CD4-positive, alpha-beta T cell treated with Interleukin-1 beta for 1 hour (primary cell): ENCODE measurements at places on chromosomes 1 and 21.

GRCh38 chr1:234320549-234320948 is 52.7 kb upstream of the COA6 start:
- no peak for DNase-seq

GRCh38 chr1:72007312-72007711 is 275.0 kb downstream of the NEGR1 start:
- DNase-seq, result no peak

GRCh38 chr1:117809764-117810163 is 119.7 kb downstream of the GDAP2 start:
- no peak for DNase-seq

DNA sequence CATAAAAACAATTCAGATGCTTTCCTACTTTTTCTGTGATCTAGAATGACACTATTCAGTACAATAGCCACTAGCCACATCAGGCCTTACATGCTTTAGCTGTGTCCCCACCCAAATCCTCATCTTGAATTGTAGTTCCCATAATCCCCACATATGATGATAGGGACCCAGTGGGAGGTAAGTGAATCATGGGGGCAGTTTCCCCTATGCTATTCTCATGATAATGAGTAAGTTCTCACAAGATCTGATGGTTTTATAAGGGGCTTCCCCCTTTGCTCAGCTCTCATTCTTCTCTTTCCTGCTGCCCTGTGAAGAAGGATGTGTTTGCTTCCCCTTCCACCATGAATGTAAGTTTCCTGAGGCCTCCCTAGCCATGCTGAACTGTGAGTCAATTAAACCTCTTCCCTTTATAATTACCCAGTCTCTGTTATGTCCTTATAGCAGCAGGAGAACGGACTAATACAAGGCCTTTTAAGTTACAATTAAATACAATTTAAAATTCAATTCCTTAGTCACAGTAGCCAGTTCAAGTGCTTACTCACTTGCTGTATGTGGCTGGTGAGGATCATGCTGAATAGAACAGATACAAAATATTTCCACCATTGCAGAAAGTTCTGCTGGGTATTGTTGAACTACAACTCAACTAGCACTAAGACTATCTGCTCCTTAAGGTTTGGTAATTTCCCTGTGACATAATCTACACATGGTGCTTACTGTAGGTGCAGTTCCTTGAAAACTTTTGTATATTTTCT is 106.7 kb downstream of the SCMH1 start:
- no peak for DNase-seq

DNA sequence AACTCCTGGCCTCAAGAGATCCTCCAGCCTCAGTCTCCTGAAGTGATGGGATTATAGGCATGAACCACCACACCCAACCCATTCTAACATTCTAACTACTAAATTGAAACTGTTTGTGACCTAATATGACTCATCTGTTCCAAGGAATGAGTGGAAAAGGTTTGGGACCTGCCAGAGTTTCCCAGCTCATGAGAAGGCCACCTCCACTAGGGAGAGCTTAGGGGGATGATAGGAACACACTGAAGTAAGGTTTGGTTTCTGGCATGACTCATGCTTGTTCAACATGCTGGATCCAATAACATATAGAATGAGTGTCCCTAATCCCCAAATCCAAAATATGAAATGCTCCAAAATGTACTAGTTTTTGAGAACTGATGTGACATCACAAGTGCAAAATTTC is 18.9 kb upstream of the SCAF4 start:
- no peak for DNase-seq

GRCh38 chr1:37051346-37051745 is 17.0 kb upstream of the GRIK3 start:
- DNase-seq, result no peak

DNA sequence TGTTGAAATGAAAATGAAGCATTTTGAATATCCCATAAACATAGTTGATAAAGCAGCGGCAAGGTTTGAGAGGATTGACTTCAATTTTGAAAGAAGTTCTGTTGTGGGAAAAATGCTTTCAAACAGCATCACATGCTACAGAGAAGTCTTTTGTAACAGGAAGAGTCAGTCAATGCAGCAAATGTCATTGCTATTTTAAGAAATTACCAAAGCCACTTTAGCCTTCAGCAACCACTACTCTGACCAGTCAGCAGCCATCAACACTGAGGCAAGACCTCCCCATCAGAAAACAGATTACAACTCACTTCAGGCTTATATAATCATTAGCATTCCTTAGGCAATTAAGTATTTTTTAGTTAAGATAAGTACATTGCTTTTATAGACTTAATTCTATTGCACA is 33.8 kb upstream of the FCRL3 start:
- DNase-seq, result peak; percentile 13

GRCh38 chr1:43576521-43576920 is 45.8 kb downstream of the PTPRF start:
- no peak for DNase-seq

GRCh38 chr1:6247651-6248050 is 3.7 kb downstream of the HES3 start:
- DNase-seq, result no peak

GRCh38 chr1:218480588-218481099 is 135.5 kb downstream of the TGFB2 start:
- DNase-seq, result no peak

DNA sequence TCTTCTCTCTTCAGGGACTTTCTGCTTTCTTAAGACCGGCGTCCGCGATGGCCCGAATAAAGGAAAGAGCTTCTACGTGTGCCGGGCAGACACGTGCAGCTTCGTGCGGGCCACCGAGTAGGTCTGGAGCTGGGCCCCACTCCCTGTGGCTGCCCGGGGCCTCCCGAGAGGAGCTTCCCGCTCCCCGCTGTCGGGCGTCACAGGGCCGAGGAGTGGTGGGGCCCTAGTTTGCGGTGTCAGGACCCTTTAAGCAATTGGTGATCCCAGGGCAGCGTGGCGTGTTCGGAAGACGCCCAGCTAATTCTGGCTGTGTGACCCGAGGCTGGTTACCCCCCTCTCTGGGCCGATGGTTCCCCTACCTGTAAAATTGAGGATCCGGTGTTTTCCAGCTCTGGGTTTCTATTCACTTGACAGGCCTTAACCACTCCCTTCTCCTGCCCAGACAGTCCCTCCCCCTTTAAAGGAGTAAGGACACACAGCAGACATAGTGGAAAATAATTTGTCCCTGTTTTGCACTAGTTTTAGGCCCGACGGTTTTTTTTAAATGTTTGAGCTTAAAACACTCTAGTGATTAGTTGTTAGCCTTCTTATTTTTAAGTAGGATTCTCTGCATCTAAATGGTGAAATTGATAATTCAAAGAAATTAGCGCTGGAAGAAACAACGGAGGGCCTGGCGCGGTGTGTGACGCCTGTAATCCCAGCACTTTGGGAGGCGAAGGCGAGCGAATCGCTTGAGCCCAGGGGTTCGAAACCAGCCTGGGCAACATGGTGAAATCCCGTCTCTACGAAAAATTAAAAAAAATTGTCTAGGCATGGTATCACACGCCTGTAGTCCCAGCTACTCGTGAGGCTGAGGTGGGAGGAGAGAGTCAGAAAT is 553 bp downstream of the TTF2 start:
- peak; percentile 8 for DNase-seq

DNA sequence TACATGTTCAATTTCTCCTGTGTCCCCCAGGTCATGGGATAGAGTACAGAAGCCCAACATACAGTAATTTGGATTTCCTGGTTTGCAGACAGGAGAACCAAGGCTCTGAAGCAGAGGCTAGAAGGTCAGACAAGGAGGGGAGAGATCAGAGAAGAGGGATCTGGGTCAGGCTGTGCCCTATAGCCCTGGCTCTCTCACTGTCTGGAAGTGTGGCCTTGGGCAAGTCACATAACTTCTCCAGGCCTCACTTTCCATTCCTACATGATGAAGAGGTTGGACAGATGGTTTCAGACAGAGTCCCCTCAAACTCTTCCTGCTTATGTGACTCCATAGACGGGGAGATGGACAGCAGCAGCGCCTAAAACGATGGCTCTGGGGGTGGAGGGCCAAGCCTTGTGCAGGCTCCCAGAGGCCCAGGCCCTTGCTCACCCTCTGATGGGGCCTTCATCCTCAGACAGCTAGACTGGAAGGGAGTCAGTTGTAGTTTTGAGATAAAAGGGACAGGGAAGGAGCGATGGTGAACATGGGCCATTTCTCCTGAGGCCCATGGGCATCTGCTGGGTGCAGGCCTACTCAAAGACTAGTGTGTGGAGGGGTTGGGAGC is 2.9 kb downstream of the TRIM62 start:
- no peak for DNase-seq

GRCh38 chr1:15445390-15446122 is 7.3 kb downstream of the CTRC start:
- DNase-seq, result no peak

DNA sequence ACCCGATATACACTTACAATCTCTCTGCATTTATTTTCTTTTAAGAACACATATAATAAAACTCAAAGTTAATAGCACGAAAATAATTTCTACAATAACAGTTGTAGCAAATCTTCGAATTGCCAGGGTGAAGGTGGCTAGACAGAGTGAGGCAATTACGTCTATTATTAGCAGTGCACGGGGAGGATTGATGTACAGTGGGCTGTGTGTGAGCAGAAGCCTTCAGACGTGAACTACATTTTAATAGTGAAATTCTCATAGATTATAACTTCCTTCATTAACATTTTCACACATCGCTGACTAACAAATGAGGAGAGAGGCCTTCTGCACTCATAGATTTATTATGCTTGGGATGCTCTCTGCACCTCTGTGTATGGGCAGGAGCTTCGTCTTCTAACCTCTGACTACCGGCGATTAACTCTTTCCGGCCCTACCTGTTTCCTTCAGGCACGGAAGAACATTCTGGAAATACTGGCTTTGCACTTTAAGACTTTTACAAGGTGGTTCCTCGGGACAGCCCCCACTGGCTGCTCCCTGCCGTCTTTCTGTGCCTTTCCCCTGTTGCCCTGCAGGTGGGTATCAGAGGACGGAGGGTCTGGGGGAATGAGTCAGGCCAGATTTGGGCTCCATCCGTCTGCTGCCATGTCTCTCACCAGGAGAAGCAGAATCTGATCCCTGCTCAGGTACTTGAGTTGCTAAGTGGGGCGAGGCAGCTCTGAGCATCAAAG is 200.5 kb downstream of the CAMTA1 start:
- no peak for DNase-seq

DNA sequence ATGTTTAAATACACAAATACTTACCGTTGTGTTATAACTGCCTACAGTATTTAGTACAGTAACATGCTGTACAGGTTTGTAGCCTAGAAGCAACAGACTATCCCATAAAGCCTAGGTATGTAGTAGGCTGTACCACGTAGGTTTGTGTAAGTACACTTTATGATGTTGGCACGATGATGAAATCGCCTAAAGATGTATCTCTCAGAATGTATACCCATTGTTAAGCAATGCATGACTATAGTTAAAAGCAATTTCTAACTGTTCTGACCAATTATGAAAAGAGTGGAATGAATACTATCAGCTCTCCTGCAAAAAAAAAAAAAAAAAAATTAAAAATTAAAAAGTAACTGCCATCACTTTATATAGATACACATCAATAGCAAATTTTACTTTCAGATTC is 11.4 kb downstream of the HP1BP3 start:
- DNase-seq, result no peak

DNA sequence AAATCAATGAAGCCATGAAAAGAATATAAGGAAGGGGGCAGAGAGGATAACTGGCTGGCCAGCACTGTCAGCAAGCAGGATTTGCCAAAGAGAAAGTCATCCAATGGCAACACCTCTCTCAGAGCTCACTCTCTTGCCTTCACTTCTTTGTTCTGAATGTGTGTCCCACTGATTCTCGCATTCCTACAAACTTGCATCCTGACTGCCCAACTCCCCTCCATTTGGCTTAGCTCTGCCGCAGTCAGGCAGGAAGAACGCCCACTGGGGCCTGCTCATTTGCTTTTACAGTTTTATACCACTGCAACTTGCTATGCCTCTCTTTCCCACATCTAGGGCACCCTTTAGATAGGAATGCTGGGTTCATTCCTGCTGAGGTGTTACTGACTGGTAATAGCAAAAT is 364.2 kb upstream of the ST6GALNAC5 start:
- no peak for DNase-seq

GRCh38 chr1:100354971-100355394 is 2.7 kb downstream of the CDC14A start:
- DNase-seq, result peak; percentile 38

DNA sequence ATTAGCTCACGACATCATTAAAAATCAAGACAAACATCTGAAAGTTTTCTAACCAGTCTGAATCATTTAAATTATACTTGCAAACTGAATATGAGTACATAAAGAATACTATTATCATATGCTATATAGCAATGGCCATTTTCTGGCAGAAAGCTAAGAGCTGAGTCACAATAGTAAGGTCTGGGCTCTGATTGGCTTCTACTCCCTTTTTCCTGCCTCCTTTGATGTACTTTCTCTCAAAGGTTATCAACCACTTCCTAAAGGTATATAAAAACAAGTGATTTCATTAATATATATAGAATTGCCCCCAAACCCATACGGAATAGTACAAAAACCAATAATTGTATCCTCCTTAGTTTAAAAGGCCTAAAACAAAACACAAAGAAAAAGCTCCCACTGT is 7.0 kb downstream of the KCNA3 start:
- DNase-seq, result no peak

GRCh38 chr1:176896216-176896615 is 268.3 kb downstream of the ASTN1 start:
- DNase-seq, result no peak

DNA sequence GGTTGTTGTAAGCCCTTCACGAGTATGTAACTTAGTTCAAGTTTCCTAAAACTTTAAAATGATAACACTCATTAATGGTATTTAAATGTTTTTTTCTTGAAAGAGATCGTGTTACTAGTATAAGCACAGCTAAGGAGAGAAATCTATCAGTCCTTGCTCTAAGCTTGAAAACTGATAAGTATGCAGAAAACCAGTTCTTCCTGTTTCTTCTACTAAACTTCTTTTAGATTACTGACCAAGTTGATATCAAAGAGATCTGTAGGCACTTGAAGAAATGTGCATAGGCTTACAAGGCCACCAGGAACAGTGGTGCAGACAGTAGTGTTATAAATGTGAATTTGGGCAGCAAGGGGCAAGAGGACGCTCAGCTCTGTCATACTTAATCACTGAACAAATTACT is 3.9 kb downstream of the EFCAB14 start:
- no peak for DNase-seq

- no peak for DNase-seq
Observed at GRCh38 chr1:219040291-219040690, 133.4 kb upstream of the LYPLAL1 start.

DNA sequence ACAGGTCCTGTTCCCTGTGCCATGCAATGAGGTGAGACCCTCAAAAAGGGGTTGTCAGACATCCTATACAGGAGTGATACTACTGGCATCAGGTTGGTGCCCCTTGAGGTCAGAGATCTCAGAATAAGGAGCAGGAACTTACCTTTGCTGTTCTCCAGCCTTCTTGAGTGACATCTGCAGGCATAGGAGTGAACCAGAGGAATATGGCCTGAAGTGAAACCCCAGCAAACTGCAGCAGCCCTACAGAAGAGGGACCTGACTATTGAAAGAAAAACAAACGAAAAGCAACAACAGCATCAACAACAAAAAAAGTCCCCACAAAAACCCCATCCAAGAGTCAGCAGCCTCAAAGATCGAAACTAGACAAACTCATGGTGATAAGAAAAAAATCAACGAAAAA is 74.5 kb downstream of the CHD1L start:
- DNase-seq, result no peak
